ENCODE measurements at places on chromosomes 1 and 21.

DNA sequence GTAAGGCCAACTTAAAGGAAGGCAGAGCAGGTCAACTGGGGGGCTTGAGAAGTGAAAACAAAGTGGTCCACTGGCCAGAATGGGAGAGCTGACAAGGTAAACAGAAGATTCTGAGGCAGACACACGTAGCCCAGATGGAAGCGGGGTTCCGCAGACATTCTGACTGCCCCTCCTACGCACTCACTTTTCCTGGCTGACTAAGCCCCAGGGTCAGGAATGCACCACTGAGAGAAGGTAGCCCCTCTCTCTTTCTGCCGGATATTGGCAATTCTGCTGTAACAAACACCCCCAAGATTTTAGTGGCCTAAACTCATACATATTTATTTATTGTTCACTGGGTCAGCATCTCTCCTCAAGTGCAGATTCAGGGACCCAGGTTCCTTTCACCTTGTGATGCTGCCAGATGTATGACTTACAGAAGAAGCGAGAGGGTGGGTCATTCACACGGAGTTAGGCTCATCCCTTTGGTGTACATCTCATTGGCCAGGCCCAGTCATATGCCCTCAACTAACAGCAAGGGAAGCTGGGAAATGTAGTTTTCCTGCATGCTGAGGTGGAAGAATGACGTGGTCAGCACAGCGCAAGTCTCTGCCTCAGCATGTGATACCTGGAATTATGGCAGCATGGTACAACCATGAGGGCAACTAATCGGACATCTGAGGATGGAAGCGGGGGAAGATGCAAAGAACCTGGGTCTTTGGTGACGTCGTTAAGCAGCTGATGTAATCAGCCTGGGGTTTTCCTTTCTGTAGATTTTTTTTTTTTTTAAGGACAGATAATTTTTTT, 43.4 kb upstream of the MRPS6 start:
- DNase-seq, result peak; percentile 42

- DNase-seq, result no peak
Observed at GRCh38 chr1:175129644-175129996, 62.0 kb downstream of the TNN start.

- no peak for DNase-seq
Observed at GRCh38 chr1:43636006-43636641, 13.8 kb upstream of the KDM4A start.

- no peak for DNase-seq
Observed at GRCh38 chr1:61187352-61188086, 105.2 kb downstream of the NFIA start.

GRCh38 chr1:205597691-205598314, 34.0 kb downstream of the ELK4 start:
- DNase-seq, result no peak

DNA sequence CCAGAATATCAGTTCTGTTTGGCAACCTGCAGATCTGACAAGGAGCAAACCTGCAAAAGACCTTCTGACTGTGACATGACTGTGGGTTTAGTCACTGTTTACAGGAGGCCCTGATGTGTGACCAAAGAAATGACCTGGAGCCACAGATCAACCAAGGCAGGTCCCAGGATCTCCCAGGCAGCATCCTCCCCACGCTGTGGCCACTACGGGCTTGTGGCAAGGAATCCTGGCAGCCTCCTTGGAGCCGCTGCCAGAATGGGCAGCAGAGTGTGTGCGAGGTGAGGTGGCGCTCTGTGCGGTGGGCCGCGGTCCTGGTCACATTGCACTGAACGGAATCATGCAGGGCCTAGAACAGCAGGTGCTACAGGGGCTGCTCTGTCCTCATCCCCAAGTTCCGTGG, 15.9 kb downstream of the MCM3AP start:
- DNase-seq, result no peak

DNA sequence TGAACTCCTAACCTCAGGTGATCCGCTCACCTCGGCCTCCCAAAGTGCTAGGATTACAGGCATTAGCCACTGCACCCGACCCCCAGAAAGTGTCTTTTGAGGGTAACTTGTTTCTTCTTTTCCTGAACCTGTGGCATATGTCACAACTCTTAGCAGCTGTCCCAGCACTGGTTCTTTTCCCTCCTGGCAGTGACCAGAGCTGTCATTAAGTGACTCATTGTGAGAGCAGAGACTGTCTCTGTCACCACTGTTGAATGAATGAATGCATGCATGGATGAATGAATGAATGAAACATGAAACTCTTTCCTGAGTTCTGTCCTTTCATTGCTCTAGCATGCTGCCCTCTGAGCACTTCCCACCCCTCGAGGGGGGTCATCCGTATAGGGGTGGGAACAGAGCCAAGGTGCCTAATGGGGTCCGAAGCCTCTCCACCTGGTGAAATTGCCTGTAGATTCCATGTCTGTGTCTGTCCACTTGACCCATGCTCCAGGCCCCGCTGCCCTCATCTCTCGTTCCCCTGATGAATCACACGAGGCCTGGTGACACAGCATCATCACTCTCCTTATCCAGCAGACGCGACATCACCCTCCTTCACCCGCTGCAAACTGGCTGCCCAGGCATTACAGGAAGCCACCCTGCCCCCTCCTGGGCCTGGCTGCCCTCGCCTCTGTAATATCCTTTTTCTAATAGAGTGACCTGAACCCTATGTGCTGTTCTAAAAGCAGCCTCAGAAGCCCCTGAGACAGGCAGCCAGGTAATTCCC, 75.0 kb downstream of the IGSF21 start:
- DNase-seq, result no peak

GRCh38 chr1:81899214-81899821, 98.6 kb downstream of the ADGRL2 start:
- DNase-seq, result no peak

DNA sequence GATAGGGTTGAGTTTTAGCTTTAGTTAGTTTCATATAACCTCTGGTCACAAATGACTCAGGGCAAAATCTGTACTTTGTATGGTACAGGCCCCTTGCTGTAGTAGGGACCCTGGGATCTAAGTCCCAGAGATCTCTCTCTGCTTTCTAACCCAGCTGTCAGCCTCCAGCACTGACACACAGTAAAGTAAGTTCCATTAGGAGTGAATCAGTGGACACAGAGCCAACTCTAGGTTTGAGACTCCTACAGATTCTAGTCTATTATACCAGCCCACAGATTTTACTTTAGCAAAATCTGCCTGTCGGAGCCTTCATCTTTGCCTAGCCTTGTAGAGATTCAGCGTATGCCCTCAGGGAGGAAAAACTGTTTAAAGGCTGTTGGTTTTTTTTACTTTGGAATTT, 52.5 kb downstream of the ANGPTL1 start:
- no peak for DNase-seq

GRCh38 chr1:26109229-26110164, 2.1 kb upstream of the PDIK1L start:
- no peak for DNase-seq

DNA sequence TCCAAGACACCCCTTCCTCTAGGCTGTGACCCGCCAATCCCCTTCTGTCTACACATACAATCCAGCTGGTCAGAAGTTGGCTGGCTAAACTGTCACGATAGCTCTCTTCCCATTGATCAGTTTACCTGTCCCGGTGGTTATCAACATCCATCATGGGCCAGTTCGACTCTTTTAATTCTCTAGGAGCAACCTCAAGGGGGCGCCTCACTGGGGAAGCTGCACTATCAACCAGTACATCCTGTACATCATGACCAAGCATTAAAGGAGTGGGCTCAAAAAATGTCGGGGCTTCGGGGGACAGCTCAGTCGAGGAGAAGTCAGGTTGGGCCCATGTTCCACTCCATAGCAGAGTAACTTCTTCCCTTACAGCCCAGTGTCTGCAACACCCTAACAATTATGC, 53.2 kb upstream of the B3GALNT2 start:
- no peak for DNase-seq

DNA sequence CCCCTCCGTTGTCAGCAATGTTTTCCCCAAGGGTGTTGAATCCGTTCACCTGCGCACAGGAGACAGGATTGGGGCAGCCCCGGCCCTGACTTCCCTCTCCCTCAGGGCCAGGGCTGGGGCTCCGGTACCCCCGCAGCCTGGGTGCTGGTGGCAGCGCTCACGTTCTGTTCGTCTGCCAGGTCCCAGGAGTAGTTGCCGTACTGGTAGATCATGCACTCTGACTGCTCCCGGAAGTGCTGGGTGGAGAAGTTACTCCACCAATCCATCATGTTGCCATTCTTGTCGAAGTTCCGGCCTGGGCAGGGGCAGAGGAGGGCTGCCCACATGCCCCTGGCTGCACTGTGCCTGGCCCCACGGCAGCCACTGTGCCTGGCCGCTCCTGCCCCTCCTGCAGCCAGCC, 6.1 kb downstream of the PRXL2B start:
- DNase-seq, result no peak

DNA sequence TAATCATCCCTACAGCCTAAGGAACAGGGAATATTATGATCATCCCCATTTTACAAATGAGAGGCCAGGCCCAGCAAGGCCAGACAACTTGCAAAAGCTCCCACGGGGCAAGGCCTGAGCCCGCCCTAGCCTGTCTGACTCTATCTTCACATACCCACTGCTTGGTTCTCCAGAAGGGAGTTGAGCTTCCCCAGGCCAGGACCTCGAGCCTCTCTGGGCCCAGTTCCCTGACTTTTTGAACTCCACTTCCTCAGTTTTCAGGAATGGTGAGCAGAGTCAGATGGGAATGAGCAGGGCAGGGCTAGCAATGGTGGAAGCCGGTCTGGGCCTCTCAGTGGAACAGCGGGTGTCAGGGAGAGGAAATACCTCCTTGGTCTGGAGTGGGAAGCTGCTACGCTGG, 39.3 kb downstream of the CACNA1S start:
- no peak for DNase-seq

DNA sequence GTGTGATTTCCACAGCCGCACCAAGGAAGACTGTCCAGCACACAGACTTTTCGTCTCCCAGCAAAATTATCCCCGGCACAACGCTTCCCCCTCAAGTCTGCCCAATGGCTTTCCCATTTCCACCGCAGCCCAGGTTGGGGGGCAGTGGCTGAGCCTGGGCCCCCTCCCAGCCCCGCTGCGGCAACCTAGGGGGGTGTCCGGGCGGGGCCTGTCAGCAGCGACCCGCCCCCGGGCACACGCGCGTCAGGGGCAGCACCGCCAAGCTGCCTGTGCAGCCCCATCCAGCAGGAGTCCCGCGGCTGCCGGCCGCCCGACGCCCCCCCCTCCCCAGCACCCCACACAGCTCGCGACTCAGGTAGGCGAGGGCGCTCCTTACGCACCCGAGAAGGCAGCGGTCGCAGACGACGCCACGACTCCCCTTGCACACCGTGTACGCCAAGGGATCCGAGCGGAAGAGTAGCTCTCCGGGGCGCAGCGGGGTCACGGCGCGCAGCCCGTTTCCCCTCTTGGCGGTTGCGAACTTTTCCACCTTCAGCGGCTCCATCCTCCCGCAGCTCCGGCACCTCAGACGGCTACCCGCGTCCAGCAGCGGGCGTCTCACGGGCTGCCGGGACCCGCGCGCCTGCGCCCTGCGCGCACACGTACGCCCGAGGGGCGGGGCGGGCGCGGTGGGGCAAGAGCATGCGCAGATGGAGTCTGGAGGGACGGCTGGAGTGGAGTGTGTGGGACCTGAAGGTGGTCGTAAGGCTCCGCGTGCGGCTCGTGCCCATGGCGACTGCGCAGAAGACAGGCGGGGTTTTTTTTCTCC, at the start of gene SMYD3:
TSS of gene SMYD3 (minus strand) at position 606 of the 808 bp plus-strand sequence.
- peak; percentile 71 for DNase-seq

GRCh38 chr1:234978397-234979295, 150.0 kb downstream of the TOMM20 start:
- peak; percentile 33 for DNase-seq

- no peak for DNase-seq
Observed at GRCh38 chr1:3457910-3458883, 3.7 kb downstream of the ARHGEF16 start.

DNA sequence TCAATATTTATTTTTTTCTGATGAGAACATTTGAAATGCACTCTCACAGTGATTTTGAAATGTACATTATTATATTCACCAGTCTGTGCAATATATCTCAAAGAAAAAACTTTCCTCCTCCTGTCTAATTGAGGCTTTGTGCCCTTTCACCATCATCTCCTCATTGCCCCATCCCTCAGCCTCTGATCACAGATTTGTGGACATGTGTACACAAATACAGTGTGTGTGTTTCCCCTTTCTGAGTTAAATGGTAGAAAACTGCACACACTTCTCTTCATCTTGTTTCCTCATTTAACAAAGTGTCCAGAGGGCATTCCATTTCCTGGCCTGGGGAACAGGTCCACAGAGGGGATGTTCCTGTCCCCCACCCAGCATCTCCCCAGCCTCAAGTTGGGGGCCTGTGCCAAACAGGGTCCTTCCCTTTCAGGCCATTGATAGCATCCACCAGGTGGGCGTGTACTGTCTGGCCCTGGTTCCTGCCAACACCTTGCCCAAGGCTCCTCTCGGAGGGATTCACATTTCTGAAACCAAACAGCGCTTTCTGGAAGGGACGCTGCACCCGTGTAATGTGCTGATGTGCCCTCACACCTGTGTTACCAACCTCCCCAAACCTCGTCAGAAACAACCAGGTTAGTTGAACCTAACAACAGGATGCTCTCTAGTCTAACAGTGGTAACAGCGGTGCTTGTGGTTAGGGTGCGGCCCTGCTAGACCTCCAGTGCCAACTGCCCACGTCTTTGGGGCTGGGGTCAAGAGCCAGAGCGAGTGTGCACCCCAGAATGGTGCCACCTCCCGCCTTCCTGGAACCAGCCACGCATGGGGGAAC, 54.6 kb downstream of the S100B start:
- DNase-seq, result no peak

- no peak for DNase-seq
Observed at GRCh38 chr21:44299085-44299457, 782 bp upstream of the PFKL start.

GRCh38 chr1:37055631-37056030, 21.3 kb upstream of the GRIK3 start:
- DNase-seq, result no peak

DNA sequence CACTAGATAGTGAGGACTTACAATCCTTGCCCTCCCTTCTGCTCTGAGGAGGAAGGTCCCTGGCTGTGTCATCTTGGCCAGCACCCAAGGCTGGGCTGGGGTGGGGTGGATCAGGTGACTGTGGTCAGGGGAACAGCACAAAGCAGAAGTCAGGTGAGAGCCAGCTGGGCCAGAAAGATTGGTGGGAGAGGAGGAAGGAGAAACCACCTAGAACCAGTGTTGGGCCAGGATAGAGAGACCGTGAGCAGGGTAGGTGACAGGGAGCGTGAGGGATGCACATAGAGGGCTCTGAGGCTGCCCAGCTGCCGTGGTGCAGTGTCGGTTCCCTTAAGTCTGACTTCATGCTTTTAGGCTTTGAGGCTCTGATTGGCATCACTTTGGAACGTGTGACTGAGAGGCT, 22.7 kb downstream of the NCF2 start:
- no peak for DNase-seq

DNA sequence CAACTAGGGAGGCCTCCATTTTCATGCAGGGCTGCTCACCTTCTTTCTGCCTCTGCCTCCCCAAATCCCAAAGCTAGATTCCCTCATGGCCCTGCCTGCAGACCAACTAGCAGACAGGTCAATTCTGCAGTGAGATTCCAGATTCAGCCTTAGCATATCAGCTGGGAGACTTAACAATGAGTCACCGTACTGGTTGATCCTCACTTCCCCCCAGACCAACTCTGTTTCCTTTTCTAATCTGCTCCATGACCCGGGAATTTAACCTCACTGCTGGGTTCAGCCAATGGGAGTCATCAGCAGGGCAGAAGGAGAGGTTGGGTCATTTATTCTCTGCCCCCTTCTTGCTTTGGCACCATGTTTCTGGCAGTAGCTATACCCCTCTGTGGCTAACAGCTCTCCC, 140.6 kb upstream of the GRIK3 start:
- no peak for DNase-seq

Measured in stimulated activated CD4-positive, alpha-beta T cell treated with anti-CD3 and anti-CD28 coated beads, Interleukin-4, amount 100 ng/mL, for 4 hours (primary cell).